8988T (cell line): ENCODE measurements at places on chromosomes 16 and 17.

- no peak for DNase-seq
Observed at GRCh38 chr17:1376061-1376460, 24.0 kb downstream of the YWHAE start.

GRCh38 chr17:79608624-79608959 is 2.3 kb downstream of the RBFOX3 start:
- no peak for DNase-seq

GRCh38 chr16:64489449-64489848 is 632.4 kb downstream of the CDH11 start:
- DNase-seq = no peak

DNA sequence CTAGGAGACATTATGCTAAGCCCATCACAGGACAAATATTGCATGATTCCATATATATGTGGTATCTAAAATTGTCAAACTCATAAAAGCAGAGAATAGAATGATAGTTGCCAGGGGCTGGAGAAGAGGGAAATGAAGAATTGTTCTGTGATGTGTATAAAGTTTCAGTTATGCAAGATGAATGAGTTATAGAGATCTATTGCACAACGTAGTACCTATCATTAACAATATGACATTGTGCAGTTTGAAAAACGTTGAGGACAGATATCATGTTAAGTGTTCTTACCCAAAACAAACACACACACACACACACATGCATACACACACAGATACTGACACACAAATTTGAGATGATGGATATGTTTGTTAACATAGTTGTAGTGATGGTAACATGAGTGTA is 871.6 kb upstream of the GOT2 start:
- DNase-seq = no peak

DNA sequence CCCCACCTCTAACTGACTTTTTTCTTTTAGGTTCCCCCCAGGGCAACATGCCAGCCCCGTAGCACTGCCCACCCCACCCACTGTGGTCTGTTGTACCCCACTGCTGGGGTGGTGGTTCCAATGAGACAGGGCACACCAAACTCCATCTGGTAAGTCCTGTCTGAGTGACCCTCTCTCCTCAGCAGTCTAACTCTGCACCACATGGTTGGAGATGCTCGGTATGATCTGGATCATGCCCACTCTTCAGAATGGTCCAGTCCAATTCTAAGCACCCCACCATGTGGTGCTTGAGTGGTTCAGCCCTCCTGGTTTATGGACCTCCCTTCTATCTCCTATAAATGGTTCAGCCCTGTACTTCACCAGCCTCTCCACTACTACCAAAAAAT is 5.9 kb downstream of the KDM6B start:
- DNase-seq = peak; percentile 57

DNA sequence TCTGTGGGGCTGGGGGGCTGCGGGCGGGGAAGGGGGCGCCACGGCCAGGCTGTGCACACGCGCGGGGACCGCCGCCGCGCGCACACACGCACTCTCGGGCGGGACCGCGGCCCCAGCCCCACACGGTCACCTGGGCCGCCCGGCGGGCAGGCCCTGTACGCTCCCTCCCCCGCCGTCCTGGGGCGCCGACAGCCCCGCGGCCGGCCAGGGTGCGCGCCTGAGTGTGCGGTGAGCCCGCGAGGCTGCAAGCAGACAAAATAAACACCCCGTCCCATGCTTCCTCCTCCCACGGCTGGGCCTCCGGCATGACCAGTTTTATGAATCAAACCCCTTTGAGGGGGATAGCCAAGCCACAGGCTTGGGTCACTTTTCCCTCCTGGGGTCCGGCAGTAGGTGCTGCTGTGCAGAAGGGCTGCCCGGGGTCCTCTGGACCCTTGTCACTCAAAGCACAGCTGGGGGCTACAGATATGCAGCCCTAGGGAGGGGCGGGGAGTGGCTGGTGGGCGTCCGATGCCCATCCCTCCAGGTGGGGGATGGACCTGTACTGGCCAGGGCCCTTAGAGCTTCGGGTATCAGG is 441 bp downstream of the VASN start:
- DNase-seq = no peak

- DNase-seq = no peak
Observed at GRCh38 chr16:86898386-86898785, 320.0 kb downstream of the FOXL1 start.

- DNase-seq = no peak
Observed at GRCh38 chr16:56724191-56724590, 5.7 kb upstream of the NUP93 start.

DNA sequence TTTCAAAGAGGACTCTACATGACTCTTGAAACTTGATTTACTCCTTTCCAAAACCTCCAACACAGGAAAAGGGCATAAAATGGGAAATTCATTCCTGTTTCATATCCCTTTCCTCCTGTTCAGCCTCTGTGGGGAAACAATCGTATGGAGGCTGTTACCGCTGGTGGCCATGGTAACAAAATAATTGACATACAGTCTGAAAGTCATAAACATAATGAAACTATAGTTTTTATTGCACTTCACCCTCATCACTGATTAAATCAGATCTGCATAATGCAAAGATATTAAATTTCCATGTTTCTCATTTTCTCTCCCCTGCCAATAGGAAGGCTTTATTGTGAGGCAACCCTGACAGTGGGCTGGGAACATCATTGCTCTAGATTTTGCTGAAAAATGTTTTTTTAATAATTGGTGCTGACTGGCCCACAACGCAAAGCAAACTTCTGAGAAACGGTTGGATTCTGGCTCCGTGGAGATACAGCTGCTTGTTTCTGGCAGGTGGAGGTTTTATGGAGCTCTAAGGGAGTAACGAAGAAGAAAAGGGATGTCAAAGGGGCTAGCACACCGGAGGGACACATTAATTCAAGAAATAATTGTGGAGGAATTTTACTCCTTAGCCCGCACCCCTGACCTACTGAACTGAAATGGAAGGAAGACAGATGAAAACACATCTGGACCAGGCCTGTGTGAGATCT is 154.2 kb upstream of the SHISA6 start:
- no peak for DNase-seq

- DNase-seq = no peak
Observed at GRCh38 chr17:79019632-79020584, 4.1 kb upstream of the C1QTNF1 start.

- no peak for DNase-seq
Observed at GRCh38 chr16:28943281-28943680, 7.5 kb upstream of the NFATC2IP start.

DNA sequence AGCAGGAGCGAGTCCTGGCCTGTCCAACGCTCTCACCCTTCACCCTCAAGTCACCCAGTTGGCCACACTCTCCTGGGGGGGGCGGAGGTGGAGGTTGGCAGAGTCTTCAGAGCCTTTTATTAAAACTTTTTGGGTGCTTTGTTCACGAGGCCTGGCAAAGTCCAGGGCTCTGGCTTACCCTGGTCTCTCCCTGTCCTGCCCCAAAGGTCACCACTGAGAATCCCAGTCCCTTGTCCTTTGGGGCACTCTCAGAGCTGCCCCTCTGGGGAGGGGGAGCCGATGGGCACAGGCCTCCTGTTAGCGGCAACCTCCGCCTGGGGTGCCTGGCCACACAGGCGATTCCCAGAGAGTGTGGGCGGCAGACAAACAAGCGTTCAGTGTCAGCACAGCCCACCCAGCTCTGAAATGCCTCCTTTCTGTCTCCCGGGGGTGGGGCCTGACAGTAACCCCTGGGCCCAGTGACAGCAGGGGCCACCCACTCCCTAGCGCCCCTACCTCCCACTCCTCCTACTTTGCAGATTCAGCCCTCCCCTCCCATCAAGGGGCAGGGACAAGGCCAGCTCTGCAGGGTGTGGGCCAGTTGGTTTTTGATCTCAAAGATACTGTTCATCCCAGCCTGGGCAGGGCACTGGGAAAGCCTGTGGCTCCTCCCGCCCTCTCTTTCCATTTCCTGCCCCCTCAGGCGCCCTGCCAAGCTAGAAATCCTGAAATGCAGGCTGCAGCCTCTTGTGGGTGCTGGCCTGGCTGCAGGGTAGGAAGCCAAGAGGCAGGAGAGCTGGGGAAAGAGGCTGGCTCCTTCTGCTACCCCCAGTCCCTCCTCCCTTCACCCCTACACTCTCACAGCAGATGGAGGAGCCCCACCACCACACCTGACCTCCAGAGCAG is 36.6 kb upstream of the EMP2 start:
- no peak for DNase-seq

GRCh38 chr16:66572356-66572755 is 6.1 kb downstream of the CMTM1 start:
- DNase-seq = no peak

DNA sequence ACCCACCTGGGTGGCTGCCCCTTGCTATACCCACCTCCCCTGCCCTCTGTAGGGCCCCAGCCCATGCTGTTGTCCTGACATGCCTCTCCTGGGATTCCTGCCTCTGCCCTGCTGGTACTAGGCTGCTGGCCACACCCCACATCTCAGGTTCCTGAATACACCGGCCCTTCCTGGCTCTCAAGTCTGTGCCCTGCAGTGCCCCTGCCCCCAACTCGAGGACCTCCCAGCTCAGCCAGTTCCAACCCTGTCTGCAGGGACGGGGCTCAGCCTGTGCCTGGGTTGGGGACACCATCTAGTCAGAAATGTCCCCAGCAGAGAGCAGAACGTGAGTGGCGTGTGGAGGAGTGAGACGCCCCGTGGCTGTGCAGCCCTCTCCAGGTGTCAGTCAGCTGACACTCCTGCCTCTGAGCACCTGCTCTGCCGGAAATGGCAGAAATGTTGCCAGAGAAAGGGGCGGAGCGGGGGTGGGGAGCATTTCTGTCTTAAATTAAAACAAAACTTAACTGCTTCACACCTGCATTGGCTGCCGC is 28.7 kb downstream of the ACSF3 start:
- no peak for DNase-seq

DNA sequence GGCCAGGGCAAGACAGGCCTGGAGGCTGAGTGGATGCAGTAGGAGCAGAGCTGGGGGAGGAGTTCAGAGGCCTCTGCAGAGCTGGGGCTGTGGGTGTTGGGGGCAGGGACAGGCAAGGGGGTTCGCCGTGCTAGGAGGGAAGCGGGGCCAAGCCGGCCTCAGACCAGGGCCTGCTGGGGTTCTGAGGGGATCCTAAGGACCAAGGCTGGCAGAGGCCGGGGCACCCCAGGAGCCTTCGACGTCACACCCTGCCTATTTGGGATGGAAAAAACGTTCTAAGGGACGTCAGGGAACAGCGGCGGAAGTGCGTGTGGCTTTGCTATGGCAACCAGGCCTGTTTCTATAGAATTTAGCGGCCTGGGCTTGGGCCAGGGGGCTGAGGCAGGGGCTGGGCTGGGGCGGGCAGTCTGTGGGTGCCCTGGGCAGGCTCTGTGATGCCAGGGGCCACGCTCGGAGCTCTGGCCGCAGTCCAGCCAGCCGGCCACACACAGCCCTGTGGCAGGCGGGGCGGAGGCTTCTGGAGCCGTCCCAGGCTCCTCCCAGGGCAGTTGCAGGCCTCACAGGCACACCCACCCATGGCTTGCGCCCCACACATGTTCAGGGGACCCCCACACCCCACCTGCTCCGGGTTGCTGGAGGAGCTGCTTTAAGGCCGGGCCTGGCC is 3.7 kb downstream of the TRAF7 start:
- DNase-seq = no peak

DNA sequence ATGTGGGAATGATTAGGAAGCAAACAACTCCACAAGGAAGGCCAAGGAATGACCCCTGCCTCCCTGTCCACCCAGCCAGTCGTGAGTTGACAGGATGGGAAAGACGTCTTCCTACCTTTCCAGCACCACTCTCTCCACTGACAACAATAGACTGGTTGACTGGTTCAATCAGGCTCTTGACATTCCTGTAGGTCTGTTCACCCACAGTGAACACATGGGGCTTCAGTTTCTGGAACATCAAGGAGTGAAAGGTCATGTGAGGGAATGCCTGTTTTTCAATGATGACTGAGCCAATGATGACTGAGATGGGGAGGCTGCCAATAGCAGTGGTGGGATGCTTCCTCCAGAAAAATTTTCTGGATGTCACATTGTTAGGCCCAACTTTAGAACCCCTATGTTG is 9.6 kb downstream of the MYO19 start:
- DNase-seq = no peak

DNA sequence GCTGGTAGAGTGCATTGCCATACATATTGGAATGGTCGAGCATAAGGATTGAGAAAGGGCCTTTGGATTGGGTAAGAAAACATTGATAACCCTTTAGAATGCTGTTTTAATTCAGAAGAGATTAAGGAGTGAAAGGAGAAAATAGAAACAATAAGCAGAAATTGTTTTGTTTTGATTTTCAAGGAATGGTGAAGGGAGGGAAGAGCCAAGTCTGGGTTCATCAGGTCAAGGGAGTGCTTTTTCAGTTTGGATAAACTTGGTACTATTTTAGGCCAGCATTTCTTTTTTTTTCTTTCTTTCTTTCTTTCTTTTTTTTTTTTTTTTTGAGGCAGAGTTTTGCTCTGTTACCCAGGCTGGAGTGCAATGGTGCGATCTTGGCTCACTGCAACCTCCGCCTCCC is 50.3 kb downstream of the SNTB2 start:
- no peak for DNase-seq

GRCh38 chr17:82129095-82129494 is 31.1 kb upstream of the FASN start:
- no peak for DNase-seq

- DNase-seq = no peak
Observed at GRCh38 chr16:89013111-89013510, 36.1 kb upstream of the CBFA2T3 start.

DNA sequence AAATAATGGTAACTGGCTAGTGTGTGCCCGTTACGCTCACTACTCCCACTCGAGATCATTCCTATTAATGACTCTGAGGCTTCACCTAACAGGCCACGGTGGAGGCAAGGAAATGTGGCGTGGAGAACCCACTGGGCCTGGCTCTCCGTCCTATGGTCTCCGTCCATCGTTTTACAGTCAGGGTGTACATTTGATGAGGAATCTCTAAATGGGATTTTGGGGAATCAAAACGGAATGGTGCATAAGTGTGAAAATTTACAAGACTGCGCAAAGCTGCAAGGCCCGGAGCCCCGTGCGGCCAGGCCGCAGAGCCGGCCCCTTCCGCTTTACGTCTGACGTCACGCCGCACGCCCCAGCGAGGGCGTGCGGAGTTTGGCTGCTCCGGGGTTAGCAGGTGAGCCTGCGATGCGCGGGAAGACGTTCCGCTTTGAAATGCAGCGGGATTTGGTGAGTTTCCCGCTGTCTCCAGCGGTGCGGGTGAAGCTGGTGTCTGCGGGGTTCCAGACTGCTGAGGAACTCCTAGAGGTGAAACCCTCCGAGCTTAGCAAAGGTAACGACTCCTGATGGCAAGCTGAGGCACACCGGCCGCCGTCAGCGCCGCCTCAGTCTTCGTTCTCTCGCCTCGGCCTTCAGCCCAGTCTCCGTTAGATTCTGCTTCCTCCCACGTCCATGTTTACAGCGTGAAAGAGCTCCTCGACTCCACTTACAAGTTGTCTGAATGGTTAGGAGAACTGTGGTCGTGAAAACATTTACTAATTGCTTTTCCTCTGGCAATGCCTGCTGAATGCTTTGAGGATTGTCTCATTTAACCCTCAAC is at the start of gene RAD51C:
TSS of gene RAD51C (plus strand) at position 364 of the 817 bp plus-strand sequence. CDS start at position 406, 42 bp downstream.
- peak; percentile 45 for DNase-seq

GRCh38 chr16:20946015-20946629 is 45.6 kb downstream of the LYRM1 start:
- no peak for DNase-seq
